GM23338 (cell line): ENCODE measurements at places on chromosomes 5 and 9.

DNA sequence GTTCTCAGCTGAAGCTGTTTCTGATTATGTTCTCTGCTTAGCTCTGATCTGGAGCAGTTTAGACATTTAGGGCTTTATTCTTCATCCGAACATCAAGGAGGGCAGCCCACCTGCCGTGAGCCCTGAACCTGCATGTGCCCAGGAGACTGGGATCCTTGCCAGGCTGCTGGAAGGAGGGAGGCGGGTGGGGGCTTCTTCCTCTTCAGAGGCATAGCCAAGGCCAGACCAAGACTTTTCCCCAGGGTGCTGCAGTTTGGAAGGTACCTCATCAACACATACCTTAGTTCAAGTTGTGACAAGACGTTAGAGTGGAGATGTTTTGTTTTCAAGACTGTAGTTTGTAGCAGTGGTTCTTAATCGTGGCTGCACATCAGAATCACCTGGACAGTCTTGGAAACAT, 64.9 kb downstream of the RALGPS1 start:
- H3K36me3 ChIP-seq, result no peaks in the 10 kb centered on the region
- DNase-seq, result no peak
- H3K4me3 ChIP-seq, result no peak overlapping the region
- no peak overlapping the region for H3K27ac ChIP-seq

DNA sequence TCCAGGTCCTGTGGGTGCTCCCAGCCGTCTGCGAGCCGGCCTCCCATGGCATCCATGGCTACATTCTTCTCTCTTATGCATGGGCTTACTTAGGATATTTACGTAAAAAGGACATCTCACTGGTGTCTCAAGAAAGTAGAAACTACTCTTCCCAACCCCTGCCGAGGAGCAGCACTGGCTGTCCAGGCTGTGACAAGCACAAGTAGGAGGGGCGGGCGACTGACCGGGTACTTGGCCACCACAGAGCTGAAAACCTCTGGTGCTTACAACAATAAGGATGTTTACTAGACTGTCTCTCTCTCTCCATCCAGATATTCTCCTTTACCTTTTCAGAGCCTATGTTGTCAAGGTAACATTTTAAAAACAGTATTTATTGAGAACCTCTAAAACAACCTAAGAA, 56.3 kb upstream of the TBC1D9B start:
- no peaks in the 10 kb centered on the region for H3K36me3 ChIP-seq
- DNase-seq, result no peak
- no peak overlapping the region for H3K27ac ChIP-seq
- H3K27me3 ChIP-seq, result no peaks in the 10 kb centered on the region
- H3K4me1 ChIP-seq, result no peaks in the 10 kb centered on the region
- no peak overlapping the region for H3K4me3 ChIP-seq

DNA sequence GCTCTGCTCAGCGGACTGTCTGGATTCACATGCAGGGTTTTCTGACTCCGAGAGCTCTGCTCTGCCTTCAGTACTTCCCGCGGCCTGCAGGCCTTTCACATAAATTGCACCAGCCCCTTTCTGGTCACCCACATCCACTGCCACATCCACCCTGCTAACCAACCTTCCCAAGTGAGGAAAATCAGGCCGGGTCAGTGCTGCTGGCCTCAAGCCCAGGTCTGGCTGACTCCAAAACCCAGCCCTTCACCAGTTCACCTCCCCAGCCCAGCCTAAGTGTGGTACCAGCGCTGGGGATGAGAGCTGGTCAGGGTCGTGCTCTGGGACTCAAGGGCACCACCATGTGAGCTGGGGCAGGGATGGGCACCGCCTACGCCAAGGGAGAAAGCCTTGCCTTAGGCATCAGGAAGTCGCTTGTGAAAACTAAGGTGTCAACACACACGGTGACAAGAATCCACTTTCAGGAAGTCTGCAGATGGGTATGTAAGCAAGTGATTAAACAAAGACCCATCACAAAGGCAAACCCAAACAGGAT, 12.3 kb downstream of the LMAN2 start:
- no peak overlapping the region for H3K4me3 ChIP-seq
- no peak overlapping the region for H3K27ac ChIP-seq
- no peak for DNase-seq
- peaks cover under 1% of the 10 kb centered on the region; the same call in 1 of the 2 replicates for H3K36me3 ChIP-seq

DNA sequence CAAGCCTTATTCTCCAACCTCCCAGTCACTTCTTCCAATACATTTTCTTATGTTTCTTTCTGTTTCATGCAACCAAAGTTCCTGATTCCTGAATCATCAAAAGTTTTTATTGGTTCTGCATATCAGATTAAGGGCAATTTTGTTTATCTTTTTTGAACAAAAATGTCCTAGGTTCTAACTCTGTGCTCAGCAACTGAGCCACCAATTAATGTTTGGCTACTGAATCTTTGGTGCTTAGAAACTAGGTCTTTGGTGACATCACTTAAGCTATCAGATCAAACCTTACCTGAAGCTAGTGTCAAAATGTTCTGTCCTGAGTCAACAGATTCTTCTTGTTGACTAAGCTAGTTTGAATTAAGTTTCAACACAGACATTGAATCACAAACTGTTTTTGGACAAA, 56.1 kb downstream of the FGF18 start:
- no peaks in the 10 kb centered on the region for H3K36me3 ChIP-seq
- no peaks in the 10 kb centered on the region for H3K27me3 ChIP-seq
- no peak overlapping the region for H3K4me3 ChIP-seq
- H3K4me1 ChIP-seq, result no peaks in the 10 kb centered on the region
- H3K27ac ChIP-seq, result no peak overlapping the region
- DNase-seq, result no peak

- no peak for DNase-seq
- no peaks in the 10 kb centered on the region for H3K4me1 ChIP-seq
- no peak overlapping the region for H3K27ac ChIP-seq
- H3K36me3 ChIP-seq, result no peaks in the 10 kb centered on the region
Measured at GRCh38 chr5:153601377-153601776, 110.9 kb downstream of the GRIA1 start.

DNA sequence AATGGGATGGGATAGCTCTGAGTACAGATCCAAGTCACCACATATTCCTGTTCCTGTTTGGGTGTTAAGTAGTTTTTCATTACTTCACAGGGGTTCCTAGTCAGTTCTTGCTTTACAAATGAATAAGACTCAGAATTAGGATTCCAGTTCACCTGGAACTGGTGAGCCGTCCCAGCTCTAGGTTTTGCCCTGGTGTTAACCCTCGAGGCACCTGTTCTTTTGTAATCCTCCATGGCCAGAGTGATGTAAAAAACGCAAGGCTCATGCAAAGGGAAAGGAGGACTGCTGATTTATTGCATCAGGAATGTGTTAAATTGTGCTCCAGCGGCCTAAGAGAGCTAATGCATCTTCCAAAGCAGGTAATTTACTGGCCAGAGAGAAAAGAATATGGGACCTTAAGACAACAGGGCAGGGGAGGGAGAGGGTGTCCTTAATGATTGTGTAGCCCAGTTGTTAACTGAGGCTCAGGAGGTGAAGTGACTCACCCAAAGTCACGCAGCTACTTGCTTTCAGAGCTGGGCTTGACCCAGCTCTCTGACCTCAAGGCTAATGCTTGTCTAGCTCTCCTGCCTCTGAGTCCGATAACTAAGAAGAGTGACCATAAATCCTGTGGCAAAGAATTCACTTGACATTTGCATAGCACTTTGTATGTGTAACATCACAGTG, 70.5 kb downstream of the DMRT2 start:
- peak; percentile 19 for DNase-seq
- H3K36me3 ChIP-seq, result no peaks in the 10 kb centered on the region
- H3K27ac ChIP-seq, result no peak overlapping the region
- H3K27me3 ChIP-seq, result no peaks in the 10 kb centered on the region
- no peak overlapping the region for H3K4me3 ChIP-seq

- H3K36me3 ChIP-seq, result no peaks in the 10 kb centered on the region
- H3K27me3 ChIP-seq, result no peaks in the 10 kb centered on the region
- H3K27ac ChIP-seq, result no peak overlapping the region
- H3K4me3 ChIP-seq, result no peak overlapping the region
- H3K4me1 ChIP-seq, result peaks cover 8% of the 10 kb centered on the region
- no peak for DNase-seq
Measured at GRCh38 chr9:109889456-109889855, 109.5 kb downstream of the PALM2AKAP2 start.

DNA sequence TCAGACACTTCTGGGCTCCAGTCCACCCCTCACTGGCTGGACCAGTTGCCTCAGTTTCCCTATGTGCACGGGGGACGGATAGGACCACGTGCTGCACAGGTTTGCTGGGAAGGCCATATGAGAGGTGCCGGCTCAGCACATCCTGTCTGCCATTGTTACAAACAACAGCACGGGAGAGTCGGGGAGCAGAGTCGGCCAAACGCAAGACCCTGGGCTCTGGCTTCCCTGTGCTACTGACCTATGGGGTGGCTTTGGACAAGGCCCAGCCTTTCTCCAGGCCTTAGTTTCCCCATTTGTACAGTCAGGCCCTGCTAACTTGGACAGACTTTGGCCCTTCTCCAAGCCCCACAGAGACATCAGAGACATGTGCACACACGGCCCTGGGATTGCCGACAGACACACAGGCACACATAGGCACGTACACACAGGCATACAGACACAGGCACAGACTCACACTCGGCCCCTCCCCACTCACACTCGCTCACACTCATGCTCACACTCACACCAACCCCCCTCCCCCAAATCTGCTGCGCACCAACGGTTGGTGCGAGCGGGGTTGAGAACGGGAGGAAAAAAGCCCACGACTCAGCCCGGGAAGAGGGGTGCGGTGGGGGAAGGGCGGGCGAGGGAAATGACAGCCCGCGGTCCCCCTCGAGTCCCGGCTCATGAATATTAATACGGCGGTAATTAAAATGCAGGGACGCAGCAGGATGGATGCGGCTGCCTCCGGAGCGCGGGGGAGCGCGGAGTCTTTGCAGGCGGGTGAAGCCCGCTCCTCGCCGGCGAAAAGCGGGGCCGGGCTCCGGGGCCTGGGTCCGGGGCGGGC, 133.0 kb downstream of the C9orf50 start:
- peaks cover 21% of the 10 kb centered on the region for H3K4me1 ChIP-seq
- peak; percentile 57 for DNase-seq
- H3K4me3 ChIP-seq, result peak overlapping the region; percentile 61
- no peaks in the 10 kb centered on the region for H3K36me3 ChIP-seq

- H3K4me3 ChIP-seq, result peak overlapping the region; percentile 23; the same call in 1 of the 2 replicates
- H3K27ac ChIP-seq, result no peak overlapping the region
- H3K4me1 ChIP-seq, result peaks cover 48% of the 10 kb centered on the region
Measured at GRCh38 chr5:154196955-154197652, 6.6 kb downstream of the GALNT10 start.

- no peaks in the 10 kb centered on the region for H3K36me3 ChIP-seq
- H3K27ac ChIP-seq, result peak overlapping the region; percentile 50; the same call in 1 of the 2 replicates
- H3K27me3 ChIP-seq, result no peaks in the 10 kb centered on the region
- no peak overlapping the region for H3K4me3 ChIP-seq
Measured at GRCh38 chr9:125505988-125506438, 201.0 kb downstream of the MAPKAP1 start.

- DNase-seq, result no peak
- no peak overlapping the region for H3K27ac ChIP-seq
- H3K4me1 ChIP-seq, result no peaks in the 10 kb centered on the region
- peaks cover 18% of the 10 kb centered on the region; the same call in 1 of the 2 replicates for H3K36me3 ChIP-seq
Measured at GRCh38 chr5:92513067-92513466, 1068.0 kb downstream of the NR2F1-AS1 start.

GRCh38 chr5:135216471-135217343, 182.3 kb downstream of the MACROH2A1 start:
- no peak for DNase-seq
- H3K4me3 ChIP-seq, result no peak overlapping the region
- no peak overlapping the region for H3K27ac ChIP-seq

GRCh38 chr9:98009437-98009836, 26.3 kb downstream of the ANP32B start:
- H3K4me3 ChIP-seq, result no peak overlapping the region
- H3K4me1 ChIP-seq, result no peaks in the 10 kb centered on the region
- DNase-seq, result no peak
- H3K27me3 ChIP-seq, result no peaks in the 10 kb centered on the region
- peaks cover 63% of the 10 kb centered on the region for H3K36me3 ChIP-seq

DNA sequence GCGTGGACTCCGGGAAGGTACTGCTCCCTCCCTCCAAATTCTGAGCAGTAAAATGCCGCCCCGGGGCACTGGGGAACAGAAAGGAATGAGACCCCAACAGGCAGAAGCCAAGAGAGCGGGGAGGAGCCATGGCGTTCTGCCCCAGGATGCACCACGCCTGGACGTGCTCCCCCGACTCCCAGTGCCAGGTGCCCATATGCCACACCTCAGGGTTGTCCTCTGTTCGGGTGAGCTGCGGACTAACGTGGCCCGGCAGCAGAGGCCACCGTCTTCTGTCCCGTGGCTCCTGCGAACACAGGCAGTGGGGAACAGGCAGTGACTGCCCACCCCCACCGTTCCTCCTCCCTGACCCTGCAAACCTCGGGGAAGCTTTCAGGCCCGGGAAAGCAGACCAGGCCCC, 4.8 kb downstream of the SURF6 start:
- no peaks in the 10 kb centered on the region for H3K27me3 ChIP-seq
- peaks cover 9% of the 10 kb centered on the region for H3K4me1 ChIP-seq
- no peak for DNase-seq
- H3K27ac ChIP-seq, result no peak overlapping the region
- H3K36me3 ChIP-seq, result peaks cover 10% of the 10 kb centered on the region

GRCh38 chr5:110738503-110738811, 350 bp upstream of the SLC25A46 start:
- H3K4me1 ChIP-seq, result peaks cover 12% of the 10 kb centered on the region; the same call in 1 of the 2 replicates
- H3K4me3 ChIP-seq, result peak overlapping the region; percentile 97
- H3K27me3 ChIP-seq, result no peaks in the 10 kb centered on the region
- H3K27ac ChIP-seq, result no peak overlapping the region

GRCh38 chr9:93450945-93451815, at the start of gene FAM120A:
FAM120A (plus strand) TSS chr9:93451685; CDS start chr9:93451916, 231 bp downstream.
- peak within 1 kb of the TSS; percentile 94 for H3K4me3 ChIP-seq
- H3K27me3 ChIP-seq, result no peaks in the 10 kb centered on the region
- peak within 1 kb of the TSS; percentile 87 for H3K27ac ChIP-seq
- DNase-seq, result peak; percentile 75

GRCh38 chr9:133528876-133529241, 4.1 kb upstream of the MYMK start:
- H3K27ac ChIP-seq, result no peak overlapping the region
- H3K27me3 ChIP-seq, result peaks cover 5% of the 10 kb centered on the region; the same call in 1 of the 2 replicates
- DNase-seq, result no peak
- no peak overlapping the region for H3K4me3 ChIP-seq
- H3K4me1 ChIP-seq, result peaks cover 37% of the 10 kb centered on the region

GRCh38 chr5:58143181-58143580, 316.7 kb downstream of the PLK2 start:
- H3K4me1 ChIP-seq, result no peaks in the 10 kb centered on the region
- no peaks in the 10 kb centered on the region for H3K36me3 ChIP-seq
- DNase-seq, result no peak

GRCh38 chr9:134379831-134380365, 53.6 kb downstream of the RXRA start:
- no peaks in the 10 kb centered on the region for H3K4me1 ChIP-seq
- H3K27ac ChIP-seq, result no peak overlapping the region
- no peak overlapping the region for H3K4me3 ChIP-seq
- H3K36me3 ChIP-seq, result no peaks in the 10 kb centered on the region
- H3K27me3 ChIP-seq, result no peaks in the 10 kb centered on the region
- no peak for DNase-seq

- no peak overlapping the region for H3K27ac ChIP-seq
- no peaks in the 10 kb centered on the region for H3K36me3 ChIP-seq
- DNase-seq, result no peak
- H3K4me3 ChIP-seq, result no peak overlapping the region
- peaks cover 27% of the 10 kb centered on the region for H3K27me3 ChIP-seq
- peaks cover 11% of the 10 kb centered on the region for H3K4me1 ChIP-seq
Measured at GRCh38 chr9:31740705-31741104, 643.7 kb upstream of the ACO1 start.
